ENCODE measurements at places on chromosomes 12 and 14.

DNA sequence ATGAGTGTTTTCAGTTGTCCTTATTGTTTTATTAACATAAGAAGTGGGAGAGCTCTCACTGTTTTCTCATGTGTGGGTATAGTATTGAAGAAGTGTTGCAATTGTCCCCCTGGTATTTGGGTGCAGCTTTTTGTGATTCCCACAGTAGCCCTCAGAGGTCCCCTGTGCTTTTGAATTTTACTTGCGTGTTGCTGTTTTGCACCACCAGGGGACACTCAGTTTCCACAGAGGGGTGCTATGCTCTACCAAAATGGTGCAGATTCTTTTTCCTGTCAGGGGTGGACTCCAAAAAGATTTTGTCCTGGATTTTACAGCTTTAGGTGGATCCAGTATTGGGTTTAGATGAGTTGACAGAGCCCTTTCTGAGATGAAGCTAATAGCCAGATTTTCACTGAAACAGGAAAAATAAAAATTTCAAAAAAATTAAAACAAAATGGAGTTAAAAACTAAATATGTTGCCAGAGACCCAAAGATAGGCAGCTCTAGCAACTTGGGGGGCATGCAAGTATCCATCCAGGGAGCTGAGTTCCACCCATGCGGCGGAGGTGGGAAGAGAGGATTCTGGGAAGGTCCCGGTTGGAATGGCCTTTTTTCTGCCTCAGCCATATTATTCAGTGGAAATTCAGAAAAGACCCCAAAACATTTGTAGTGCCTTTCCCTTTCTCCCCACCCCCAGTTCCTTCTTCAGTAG is 50.2 kb downstream of the TTLL5 start:
- DNase-seq, result no peak

GRCh38 chr12:117027251-117028086 is 71.7 kb downstream of the TESC start:
- no peak for DNase-seq

GRCh38 chr12:87349681-87350080 is 679.5 kb downstream of the C12orf50 start:
- no peak for DNase-seq

- no peak for DNase-seq
Observed at GRCh38 chr12:77725611-77726010, 105.1 kb upstream of the NAV3 start.

DNA sequence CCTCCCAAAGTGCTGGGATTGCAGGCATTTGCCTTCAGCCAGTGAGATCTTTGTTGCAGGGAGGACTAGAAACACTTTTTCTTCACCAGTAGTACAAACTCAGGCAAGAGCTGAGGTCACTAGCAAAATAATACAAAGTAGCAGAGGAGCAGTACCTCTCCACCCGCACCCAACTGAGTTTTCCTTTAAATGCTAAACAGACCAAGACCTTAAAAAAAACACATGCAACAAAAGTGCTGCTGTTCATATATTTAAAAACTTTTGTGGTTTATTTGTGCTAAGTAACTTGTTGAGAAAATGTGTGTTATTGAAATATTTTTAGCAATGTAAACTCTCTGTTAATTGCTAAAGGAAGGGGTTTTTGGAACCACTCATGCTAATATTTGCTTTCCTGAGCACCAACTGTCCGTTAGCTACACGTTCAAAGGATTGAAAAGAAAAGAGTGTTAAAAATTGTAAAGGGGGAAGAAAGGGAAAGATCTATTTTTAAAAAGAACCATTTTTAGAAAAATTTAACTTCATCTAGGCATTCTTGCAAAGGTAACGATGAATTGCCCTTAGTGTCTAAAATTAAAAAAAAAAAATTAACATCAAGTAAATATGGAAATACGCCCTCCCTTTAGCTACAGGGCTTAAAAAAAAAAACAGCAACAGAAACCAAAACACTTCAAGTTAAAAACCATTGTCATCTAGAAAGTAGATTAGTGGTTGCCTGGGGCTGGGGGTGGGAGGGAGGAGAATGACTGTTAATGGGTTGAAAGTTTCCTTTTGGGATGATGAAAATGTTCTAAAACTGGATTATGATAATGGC is 114.0 kb upstream of the KRAS start:
- DNase-seq, result no peak

GRCh38 chr12:132027636-132028035 is 77.9 kb downstream of the EP400 start:
- DNase-seq, result no peak

DNA sequence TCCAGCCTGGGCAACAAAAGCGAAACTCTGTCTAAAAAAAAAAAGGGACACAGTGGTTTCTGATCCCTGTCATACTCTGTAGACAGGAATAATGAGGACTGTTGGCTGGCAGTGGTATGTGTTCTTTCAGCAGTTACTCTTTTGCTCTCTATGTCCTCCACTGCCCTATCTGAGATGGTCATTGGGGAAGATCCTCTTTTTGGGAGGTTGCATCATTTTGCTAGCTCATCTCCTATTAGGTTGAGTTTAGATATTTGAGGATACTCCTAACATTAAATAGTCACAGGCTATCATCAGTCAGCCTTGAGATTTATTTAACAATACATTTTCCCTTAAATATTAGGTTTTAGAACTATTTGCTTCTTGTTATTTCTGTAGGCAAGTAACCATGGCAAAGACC is 5.9 kb upstream of the CCDC91 start:
- no peak for DNase-seq

DNA sequence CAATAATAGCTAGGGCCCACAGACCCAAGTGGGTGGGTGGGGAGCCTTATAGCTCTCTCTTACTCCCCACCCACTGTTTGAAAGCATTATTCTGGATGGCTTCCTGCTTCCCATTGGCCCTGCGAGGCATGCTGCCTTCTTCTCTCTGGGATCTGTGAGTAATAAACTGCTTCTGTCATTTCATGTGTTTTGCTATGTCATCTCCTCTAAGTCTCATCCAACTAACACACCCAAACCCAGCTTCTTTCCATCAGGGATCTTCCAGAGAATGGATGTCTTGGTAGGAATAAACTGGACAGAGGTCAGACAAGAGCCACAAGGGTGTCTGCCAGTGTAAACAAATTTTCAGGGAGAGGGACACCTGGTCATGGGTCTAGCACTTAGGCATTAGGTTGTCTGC is 66.4 kb upstream of the BDKRB2 start:
- DNase-seq, result no peak

DNA sequence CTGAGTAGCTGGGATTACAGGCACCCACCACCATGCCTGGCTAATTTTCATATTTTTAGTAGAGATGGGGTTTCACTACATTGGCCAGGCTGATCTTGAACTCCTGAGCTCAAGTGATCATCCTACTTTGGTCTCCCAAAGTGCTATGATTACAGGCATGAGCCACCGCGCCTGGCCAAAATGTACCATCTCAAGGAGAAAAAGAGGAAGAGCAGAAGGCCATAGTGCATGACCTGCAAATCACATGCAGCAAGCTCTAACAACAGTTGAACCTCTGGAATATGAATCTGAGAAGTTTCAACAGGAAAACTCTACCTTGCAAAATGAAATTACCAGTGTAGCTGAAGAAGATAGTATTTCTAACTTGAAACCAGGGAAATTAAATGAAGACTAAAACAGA is 17.1 kb upstream of the SERPINA1 start:
- no peak for DNase-seq

DNA sequence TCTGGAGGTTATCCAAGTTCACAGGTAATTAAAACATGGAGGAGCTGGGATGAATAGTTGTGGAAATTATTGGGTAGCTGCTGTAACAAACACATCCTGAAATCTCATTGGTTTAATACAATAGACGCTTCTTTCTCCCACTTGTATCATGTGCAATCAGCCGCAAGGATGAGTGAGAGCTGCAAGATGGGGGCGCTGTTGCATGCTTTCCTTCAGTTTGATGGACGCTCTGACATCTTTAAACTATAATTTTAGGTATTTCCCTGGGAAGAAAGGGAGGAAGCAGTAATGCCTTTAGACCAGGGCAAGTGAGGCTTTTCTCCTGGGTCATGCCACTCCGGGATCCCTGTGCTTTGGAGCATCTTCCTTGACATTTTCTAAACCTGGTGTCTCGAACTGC is 178.7 kb downstream of the PAWR start:
- no peak for DNase-seq

- DNase-seq, result no peak
Observed at GRCh38 chr12:9626291-9626690, 18.6 kb upstream of the KLRB1 start.

DNA sequence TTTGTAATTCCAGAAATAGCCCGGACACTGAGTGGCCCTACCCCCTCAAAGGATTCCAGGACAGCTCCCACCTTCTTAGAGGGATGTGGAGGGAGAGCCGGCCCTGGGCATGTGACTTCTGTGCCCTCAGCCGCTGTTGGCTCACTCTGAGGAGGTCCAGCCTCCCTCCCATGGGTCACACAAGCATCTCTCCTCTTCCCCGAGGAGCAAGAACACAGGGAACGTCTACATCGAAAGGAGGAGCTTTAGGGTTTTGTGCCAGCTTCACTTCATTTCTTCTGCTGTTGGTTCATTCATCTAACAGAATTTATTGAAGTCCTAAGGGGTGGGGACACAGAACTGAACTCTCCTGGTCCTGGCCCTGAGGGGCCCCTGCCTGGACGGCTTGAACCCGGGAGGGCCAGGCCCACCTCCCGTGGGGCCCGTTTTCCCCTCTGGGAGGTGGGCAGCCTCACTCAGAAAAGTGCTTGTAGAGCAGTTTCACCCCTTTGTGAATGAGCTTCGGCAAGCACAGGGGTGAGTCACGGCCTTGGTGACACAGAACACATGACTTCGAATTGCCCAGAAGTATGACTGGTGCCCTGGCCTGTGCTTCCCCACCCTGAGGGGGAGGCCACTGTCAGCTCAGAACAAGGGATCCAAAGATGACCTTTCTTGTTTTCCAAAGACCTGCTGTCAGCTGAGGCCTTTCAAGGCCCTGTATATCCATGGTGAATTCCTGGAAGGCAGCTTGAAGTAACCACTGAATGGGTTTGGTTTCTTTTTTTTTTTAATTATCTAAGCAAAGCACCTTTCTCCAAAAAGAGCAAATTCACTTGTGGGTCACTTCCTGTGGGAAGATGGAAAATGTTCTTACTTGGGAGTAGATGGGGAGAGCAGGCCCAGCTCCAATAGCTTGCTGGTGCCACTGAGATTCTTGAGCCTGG is 39.2 kb downstream of the NFKBIA start:
- DNase-seq, result no peak

DNA sequence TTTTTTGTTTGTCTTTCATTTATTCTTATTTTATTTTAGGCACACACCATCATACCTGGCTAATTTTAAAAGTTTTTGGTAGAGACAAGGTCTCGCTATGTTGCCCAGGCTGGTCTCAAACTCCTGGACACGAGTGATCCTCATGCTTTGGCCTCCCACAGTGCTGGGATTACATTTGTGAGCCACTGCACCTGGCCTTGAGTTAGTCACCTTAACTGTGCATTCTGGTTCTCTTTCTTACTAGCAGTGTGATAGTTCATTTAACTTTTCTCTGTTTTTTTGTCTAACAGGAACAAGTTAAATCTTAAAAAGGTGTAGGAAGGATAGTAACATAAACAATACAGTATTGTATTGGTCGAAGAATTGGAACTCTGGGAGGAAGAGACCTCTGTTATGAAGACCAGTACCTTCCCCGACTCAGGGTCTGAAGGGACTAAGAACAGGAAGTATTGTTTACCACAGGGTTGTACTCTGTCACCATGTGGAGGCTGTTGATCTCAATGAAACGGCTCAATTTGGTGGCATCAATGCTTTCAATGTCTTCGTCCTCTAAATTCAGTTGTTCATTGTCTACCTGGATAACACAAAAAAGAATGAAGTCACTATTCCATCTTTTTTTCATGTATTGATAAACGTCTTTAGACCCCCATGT is 17.7 kb downstream of the ERP27 start:
- DNase-seq, result no peak

DNA sequence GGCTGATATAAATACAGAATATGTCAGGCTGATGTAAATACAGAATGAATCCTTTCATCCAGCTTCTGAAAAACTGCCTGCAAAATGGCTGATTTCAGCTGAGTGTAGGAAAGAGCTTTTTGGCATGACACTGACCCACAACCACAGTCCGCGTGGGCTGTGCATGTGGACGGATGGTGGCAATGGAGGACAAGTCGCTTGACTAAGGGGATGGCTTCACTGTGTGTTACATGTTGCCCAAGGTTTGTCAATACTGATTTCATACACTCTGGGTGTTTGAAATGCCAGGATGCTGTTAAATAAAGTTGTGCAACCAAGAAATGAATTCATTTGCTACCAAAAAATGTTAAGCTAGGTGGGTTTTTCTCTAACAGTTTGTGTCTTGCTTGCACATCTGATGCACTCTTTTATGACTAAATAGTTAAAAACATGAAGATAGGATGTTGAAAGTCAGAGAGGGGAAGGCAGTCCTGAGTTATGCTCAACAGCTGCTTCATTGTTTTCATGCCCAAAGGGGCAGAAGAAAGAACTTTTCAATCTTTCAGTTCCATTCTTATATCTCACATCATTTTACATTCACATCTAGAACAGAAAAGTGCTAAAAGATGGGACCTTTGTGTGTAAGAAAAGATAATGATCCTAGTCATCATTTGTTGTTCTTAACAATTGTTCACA is 36.5 kb upstream of the OVCH1 start:
- no peak for DNase-seq

GRCh38 chr12:47085815-47086252 is 6.1 kb upstream of the AMIGO2 start:
- no peak for DNase-seq

DNA sequence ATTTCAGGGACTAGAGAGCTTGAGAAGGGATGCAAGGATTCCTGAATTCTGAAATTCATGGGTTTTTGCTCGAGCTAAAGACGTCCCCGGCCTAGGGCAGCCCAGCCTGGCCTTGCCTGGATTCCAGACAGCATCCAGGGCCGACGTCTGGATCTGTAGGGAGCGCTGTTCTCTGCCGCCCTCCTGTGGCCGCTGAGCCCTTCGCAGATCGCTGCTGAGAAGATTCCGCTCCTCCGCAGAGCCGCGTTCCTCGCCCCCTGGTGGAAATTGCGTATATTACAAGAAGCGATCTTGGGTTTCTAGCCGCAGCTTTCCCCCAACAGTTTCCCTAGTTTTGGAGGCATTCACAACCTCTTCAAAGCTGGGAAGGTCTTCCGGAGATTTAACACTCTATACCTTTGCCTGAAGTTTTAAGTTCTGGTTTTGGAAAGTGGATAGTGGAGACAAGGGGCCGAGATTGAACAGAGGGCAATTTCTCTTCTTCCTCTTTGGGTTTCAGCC is 5.1 kb downstream of the CISTR start:
- DNase-seq, result no peak

DNA sequence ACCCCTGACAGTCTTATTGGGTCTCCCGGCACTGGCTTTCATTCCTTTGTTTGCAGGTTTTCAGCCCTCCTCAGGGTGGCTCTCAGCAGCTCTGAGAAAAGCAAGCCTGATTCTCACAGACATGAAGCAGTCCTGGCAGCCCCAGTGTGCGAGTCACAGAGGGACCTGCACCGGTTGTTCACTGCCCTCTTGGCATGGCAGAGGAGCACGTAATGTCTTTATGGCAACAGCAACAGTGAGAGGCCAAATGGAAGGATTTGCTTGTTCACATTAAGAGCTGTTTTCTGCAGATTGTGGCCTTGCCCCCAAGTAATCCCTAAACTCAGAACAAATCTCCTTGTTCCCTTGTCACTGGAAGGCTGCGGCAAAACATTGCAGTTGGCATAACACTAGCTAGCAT is 3.4 kb downstream of the KCNA5 start:
- DNase-seq, result no peak

- no peak for DNase-seq
Observed at GRCh38 chr14:51621654-51622053, 30.1 kb upstream of the FRMD6 start.
